ENCODE measurements at places on chromosomes 13 and 19.
A peak's percentile ranks its signal among the peaks of the same experiment; 100 is the strongest.

DNA sequence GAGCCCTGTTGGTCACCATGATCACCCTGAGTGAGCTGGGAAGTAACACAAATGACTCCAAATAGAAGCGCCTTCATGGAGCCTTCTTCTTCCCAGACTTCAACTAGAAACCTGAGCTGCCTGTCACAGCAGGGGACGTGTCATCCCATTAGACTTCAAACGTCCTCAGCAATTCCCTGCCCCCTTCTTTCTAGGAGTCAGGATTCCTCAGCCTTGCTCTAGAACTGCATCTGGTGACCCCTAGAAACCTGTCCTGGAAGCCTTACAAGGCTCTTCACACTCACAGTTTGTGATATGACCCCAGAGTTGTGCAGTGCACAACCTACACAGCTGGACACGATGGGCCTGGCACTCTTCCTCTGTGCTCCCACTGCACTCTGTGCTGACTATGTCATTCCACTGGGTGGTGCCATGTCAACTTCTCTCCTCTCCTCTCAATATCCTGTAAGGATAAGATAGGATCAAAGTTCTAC, 23.6 kb upstream of the TTYH1 start:
- no peak for DNase-seq

DNA sequence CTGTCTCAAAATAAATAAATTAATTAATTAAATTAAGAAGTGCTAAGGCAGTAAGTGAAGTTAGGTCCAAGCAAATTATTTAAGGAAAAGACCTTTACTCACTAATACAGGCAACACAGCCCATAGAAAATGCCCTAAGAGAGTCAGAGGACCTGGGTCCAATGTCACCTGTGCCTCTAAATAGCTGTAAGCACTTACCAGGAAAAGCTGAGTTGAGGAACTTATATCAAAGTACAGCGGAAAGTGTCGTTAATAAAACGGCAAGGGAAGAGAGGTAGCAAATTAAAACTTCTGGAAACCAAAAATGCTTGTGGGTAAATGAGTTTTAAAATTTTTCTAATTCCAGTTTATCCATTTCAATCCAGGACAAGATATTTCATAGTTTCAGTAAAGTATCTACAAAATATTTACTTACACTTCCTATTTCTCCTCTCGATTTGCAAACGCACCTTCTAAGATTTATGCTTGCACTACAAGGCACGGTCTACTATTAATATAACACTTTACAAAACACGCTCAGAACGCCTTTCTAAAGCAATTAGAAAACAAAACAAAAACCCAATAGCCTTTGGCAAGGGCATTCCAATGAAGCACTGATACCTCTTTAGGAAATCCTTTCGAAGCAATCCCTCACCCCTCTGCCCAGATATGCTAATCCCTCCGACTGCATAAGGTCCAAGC, 963 bp downstream of the VPS36 start:
- DNase-seq, result no peak

GRCh38 chr13:78630511-78630910, 27.2 kb upstream of the POU4F1 start:
- DNase-seq, result no peak

GRCh38 chr13:73421310-73421912, 362.6 kb downstream of the KLF5 start:
- no peak for DNase-seq

DNA sequence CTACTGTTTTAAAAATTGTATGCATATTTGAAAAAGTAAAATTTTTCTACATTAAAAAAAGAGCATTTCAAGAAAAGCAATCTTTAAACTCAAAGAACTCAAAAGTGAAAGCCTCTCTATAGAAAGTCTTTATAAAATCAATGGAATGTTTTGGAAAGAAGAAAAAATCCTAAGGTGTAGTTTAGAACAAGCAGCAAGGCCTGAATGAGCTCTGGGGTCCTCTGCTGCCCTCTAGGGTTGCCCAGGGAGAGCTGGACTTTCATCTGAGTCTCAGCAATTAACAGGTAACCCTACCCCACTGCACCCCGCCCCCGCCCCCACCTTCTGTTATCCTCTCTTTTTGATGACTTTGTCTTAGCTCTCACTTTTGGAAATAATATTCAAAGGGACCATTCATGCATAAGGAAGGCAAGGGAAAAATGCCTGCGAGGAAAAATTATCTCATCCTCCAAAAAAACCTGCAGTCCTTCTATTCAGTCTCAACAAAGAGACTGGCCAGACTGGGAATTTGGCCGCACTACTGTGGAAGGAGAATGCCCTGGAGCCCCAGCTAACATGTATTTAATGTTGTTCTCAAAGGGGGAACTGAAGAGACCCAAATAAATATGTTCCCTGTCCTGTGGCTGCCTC, 24.1 kb downstream of the SLC25A30 start:
- DNase-seq, result no peak

DNA sequence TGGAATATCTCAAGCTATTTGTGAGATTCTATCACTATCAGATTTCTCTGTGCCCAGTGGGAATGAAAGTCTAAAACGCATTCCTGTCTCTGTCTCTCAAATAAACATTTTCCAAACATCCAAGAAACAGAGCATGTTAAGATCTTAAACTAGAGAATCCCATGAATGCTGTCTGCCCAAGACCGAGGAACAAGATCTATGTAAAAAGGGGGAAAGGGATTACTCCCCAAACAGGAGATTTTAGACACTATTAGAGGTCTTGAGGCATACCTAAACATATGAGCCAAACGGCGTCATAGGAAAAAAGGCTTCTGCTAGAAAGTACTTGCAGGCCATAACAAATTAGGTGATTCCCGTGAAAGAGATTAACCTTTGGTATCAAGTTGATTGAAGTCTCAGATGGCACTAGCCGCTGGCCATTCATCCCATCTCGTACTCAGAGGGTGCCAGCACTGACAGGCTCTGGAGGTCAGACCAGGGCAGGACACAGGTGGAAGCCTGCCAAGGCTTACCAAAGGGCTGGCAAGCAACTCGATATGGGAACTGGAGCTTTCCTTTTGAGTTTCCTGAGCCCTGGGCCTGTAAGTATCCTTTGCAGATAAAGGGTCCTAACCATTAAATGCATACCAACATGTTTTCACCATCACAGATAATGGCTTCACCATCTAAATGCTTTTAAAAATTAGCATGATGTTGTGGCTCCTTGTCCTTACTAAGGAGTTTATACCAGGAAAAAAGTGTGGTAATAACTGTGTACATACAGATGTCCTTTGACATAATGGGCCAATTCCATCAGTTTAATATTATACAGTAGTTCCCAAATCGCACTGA, 225.2 kb downstream of the FOXO1 start:
- DNase-seq, result no peak

DNA sequence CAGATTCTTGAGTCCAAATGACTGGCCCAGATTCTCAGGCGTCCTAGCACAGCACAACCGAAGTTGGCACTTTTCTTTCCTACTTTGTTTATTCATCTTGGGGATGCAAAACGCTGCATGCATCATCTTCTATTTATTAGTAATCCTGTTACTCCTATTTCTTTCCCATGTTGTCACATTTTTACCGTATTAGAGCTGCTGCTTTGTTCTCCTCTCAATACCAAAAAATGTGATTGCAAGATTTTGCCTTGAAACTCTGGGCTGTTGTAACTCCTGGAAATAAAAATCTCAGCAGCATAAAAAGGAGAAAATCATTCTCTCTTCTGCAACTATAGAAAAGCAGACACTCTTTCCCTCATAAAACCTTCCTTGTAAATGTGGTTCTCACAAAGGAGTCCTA, 12.9 kb upstream of the IGSF23 start:
- DNase-seq, result no peak

DNA sequence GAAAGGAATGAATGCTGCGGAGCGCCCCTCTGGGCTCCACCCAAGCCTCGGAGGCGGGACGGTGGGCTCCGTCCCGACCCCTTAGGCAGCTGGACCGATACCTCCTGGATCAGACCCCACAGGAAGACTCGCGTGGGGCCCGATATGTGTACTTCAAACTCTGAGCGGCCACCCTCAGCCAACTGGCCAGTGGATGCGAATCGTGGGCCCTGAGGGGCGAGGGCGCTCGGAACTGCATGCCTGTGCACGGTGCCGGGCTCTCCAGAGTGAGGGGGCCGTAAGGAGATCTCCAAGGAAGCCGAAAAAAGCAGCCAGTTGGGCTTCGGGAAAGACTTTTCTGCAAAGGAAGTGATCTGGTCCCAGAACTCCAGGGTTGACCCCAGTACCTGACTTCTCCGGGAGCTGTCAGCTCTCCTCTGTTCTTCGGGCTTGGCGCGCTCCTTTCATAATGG, 8.6 kb downstream of the PDX1 start:
- no peak for DNase-seq

DNA sequence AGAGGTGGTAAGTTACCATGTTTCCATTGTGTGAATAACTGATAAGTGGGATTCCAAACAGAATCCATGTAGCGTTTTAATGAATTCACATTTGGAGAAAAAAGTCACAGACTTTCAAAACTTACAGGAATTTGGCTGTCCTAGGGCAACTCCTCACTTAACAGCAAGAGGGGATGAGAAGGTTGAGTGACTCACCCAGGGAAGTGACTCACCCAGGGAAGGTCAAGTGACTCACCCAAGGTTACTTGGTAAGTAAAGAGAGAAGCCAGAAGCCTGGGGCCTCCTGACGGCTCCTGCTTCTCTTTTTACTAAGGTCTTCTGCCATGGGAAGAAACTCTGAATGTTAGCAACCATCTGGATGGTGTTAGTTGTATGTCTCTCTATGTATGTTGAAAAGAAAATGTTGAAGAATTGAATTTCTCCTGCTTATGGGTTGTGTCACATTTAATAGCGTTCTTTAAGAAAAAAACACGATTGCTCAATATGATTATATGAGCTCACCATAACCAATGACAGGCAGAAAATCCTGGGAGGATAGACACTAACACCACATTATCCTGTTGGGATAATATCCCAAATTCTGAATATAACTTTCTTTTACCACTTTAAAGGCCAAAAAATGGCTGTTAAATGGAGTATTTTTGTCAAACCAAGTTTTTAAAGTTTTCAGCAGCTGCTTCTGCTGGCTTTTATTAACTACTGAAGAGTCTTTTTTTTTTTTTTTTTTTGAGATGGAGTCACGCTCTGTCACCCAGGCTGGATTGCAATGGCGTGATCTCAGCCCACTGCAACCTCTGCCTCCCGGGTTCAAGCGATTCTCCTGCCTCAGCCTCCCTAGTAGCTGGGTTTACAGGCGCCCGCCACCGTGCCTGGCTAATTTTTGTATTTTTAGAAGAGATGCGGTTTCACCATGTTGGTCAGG, 195.6 kb downstream of the GGACT start:
- DNase-seq, result peak; percentile 92

- DNase-seq, result no peak
Observed at GRCh38 chr19:55109527-55110291, 7.7 kb downstream of the PPP1R12C start.

DNA sequence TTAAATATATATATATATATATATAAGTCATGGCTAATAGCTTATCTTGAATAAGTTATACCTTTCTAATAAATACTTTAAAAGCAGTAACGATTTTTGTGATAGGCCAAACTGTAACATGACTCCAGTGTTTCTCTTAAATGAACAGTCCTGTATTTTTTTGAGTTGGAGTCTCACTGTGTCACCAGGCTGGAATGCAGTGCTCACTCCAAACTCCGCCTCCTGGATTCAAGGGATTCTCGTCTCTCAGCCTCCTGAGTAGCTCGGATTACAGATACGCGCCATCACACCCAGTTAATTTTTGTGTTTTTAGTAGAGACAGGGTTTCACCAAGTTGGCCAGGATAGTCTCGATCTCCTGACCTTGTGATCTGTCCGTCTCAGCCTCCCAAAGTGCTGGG, 814.2 kb upstream of the SLITRK5 start:
- DNase-seq, result no peak

DNA sequence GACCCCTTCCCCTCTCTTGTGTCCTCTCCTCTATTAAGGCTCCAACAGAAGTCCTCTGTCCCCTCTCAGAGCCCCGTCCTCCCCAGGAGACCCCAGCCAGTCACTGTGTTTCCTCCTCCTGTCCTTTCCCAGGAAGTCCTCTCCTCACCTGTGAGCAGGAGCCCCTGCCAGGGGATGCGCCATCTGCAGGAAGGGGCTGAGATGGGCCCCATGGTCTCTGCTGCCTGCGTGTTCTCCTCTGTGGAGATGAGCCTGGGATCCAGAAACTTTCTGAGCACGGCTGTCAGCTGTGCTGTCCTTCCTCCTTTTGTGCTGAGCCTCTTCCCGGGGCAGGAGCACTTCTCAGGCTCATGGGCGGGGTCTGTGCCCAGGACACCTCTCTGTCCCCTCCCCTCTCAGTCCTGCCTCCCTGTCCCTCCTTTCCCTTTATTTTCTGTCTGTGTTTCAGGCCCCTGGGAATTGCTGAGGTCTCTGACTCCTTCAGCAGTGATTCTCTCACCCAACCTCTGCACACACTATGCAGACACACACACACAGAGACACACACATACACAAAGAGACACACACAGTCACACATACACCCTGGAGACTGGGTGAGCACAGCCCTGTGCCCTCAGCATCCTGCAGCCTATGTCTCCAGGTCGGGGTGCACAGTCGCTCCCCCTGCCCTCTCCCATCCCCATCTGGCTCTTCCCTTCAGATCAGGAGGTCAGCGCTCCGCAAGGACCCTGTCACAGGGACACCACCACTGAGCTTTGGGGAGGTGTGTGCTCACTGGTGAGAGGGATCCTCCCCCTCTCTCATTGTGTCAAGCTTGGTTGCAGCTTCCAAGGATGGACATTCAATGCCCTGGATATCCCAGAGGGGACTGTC, at the start of gene CEACAM8:
CEACAM8 (minus strand) TSS at position 308 of the 873 bp plus-strand sequence; CDS start at position 212, 96 bp downstream.
- DNase-seq, result no peak

GRCh38 chr13:35854286-35854685, 276.9 kb downstream of the DCLK1 start:
- no peak for DNase-seq

DNA sequence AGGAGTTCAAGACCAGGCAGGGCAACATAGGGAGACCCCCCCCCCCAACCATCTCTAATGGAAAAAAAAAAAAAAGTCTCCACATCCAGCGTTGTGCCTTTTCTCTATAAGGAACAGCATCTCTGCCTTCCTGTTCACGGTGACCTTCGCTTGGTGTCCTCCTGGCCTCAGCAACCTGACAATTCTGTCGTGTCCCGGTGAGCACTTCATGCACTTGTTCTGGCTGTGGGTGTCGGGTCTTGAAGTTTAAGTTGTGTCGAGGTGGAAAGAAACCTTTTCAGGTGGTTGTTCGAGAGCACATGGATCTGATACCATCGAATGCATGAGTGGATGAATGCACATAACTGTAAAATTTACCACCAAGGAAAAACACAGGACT, 594 bp downstream of the ZNF559 start:
- DNase-seq, result no peak

Measured in inflammatory macrophage (primary cell).